ENCODE measurements at places on chromosomes 7 and 10.

- no peak for DNase-seq
Observed at GRCh38 chr10:60869652-60870415, 74.2 kb downstream of the RHOBTB1 start.

DNA sequence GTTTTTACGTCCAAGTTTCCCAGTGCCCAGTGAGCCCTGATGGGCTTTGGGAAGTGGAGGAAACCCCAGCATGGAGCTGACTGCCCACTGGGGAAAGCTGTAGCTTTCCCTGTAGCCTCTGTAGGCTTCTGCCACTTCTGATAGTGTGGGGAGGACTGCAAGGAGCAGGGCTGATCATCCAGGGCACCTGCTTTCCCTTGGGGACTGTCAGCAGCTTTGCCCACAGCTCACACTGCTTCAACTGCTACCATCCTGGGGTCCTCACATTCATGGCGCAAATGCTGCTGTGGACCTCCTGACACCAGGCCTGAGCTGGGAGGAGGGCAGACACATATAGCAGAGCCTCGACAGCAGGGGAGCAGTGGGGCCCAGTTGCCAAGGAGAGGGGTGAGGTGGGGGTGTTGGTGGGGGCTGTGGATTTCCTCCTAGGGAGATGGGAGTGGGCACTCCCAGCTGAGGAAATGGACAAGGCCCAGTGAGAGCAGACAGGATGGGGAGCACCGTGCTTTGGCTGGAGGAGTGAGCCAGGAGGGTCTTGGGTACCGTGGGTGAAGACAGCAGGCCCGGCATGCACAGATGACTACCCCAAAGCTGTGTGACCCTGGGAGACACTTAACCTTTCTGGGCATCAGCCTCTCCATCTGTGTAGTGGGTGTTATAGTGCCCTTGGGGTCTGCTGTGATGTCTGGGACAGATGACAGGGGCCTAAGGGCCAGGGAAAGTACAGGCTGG is 16.2 kb downstream of the RAMP3 start:
- no peak for DNase-seq

- no peak for DNase-seq
Observed at GRCh38 chr10:99926925-99927720, 82.6 kb downstream of the DNMBP start.

GRCh38 chr7:41139789-41140188 is 563.1 kb downstream of the INHBA start:
- no peak for DNase-seq

GRCh38 chr10:120431251-120431651 is 25.8 kb upstream of the PLPP4 start:
- no peak for DNase-seq

GRCh38 chr10:30413996-30414576 is 19.9 kb upstream of the MAP3K8 start:
- DNase-seq = no peak

DNA sequence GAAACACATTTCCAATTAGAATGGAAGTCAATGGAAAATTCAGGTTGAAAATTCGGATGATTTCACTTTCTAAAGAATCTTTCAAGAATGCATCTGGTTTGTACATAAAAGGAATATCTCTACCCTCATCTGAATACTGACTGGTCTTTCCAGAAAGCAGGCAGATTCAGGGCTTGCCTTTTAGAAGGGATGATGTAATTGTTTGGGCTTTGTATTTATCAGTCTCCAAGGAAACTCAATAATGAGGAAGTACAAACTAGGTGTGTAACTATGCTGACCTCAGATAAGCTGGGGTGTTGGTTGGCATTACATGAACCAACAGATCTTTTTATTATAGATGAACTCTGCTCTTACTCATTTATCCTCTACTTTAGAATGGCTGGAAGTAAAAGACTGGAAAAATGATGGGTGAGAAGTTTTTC is 24.1 kb downstream of the PDLIM1 start:
- no peak for DNase-seq

DNA sequence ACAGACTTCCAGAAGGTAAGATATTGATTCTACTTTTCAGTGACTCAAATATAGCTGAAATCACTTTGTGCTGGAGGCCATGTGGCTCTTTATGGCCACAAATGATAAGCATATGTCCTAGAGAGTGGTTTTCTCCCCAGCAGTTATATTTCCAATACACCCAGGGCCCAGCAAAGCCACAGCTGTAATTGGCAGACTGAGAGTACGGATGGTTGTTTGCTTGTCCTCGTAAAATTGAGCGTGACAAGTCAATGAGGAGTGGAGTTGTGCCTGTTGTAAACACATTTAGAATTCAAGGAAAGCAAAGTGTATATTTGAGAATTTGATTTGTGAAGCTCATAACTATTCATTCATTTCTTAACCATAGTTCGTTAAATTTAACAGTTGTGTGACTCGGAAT is 201.8 kb downstream of the LHFPL3 start:
- no peak for DNase-seq

GRCh38 chr7:20470726-20471125 is 140.0 kb downstream of the ITGB8 start:
- no peak for DNase-seq

- DNase-seq = no peak
Observed at GRCh38 chr7:88628363-88629085, 131.0 kb upstream of the ZNF804B start.

GRCh38 chr7:101315336-101315735 is 6.3 kb downstream of the IFT22 start:
- DNase-seq = no peak

DNA sequence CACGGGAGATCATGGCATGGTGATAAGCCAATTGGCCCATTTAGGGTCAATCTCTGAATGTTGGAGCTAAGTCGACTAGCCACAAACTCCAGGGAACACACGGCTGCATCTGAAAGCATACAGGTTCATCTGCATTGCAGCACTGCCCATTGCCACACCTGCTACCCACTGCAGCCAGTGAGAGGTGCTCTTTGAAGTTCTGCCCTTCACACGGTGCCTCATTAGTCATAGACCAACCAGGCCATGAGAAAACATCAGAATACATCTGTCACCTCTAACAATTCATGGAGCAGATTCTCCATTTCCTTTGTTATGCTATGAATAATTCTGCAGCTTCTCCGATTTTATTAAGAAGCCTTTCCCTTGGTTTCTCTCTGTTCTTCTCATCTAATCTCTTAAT is 65.7 kb upstream of the FAM204A start:
- no peak for DNase-seq

DNA sequence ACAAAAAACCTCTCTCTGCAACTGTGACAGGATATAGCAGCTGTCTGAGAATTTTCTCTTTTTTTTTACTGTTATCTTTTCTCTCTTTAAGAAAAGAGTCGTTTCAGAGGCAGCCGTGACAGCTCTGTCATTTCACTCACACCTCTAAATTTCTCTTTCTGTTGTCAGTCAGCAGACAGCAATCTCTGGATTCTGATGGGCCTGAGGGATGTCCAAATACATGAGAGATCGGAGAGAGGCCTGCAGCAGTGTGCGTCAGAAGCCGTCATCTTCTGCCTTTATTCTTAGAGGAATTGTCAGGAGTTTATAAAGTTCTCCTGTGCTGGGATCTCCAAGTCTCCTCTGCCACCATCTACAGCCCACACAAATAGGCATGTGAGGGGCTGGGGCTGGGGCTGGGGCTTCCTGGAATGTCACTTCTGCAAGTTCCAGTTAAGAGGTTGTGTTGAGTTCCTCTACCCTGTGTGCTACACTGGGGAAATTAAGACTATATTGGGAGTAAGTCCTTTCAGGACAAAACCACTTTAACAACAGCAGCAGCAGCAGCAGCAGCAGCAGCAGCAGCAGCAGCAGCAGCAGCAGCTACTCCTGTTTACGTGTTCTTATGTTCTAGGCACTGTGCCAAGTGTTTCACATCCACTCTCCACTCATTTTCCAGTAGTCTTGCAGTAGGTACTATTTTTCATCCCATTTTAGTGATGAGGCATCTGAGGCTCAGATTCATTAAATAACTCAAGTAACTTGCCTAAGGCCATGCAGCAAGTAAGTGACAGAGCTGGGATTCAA is 541.3 kb downstream of the LRMDA start:
- no peak for DNase-seq

DNA sequence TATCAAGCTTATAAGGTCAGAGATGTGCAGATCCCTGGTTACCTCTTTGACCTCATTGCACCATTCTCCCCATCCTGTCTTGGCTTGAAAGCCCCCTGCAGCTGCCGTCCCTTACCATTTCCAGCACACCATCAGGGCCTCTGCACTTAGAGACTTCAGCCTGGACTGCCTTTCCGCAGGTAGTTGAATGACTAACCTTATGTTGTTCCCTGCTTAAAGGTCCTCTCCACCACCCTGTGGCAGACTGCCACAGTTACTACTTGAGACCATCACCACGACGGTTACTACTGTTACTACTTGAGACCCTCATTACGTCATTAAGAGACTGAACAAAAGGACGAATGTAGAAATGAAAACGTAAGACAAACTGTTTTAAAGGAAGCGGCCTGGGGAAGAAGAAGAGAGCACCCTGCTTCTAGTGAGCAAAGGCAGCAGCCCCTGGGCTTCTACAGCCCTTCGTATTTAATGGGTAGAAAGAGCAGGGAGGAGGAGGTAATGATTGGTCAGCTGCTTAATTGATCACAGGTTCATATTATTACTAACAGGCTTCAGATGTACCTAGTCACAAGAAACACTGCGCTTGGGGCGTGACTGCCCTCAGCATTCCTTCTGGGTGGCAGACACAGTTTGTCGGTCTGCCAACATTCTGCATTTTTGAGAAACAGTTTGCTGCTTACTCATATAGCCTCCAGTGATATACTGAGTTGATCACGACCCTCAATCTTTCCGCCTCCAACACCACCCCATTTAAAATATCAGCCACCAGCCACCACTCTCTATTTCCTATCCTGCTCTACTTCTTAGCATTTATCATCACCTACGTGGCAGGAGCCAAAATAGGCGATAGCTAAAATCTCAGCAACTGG is 74.1 kb upstream of the PARD3 start:
- no peak for DNase-seq

GRCh38 chr7:30301751-30302150 is 17.4 kb downstream of the ZNRF2 start:
- no peak for DNase-seq

GRCh38 chr10:51083356-51083853 is 9.1 kb downstream of the PRKG1 start:
- no peak for DNase-seq

DNA sequence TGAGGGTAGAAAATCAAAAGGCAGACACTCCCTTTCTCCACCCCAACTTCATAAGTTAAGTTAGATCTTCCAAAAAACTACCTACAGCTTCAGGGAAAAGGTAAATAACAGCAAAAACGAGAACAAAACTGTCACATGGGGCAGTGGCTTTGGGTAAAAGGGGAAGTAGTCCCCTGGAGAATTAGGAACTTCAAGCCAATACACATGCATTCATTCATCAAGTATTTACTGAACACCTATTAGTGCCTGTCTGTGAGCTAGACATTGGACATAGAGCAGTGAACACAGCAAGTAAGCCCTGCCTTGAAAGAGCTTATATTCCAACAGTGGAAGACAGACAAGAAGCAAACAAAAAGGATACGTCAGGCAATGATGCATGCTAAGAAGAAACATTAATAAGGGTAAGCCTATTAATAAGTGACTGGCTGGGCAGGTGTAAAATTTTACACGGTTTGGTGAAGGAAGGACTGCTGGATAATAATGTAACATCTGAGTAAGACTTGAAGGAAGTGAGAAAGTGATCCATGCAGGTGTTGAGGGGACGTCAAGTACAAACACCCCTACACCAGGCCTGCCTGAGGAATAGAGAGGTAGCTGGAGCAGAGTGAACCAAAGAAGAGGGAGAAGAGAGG is 69.6 kb upstream of the RAPGEF5 start:
- DNase-seq = no peak

GRCh38 chr10:88196291-88196690 is 332.9 kb downstream of the PTEN start:
- no peak for DNase-seq

- DNase-seq = no peak
Observed at GRCh38 chr7:27960415-27960814, 220.2 kb downstream of the JAZF1 start.

- no peak for DNase-seq
Observed at GRCh38 chr10:14528450-14528849, 197.7 kb upstream of the FRMD4A start.

DNA sequence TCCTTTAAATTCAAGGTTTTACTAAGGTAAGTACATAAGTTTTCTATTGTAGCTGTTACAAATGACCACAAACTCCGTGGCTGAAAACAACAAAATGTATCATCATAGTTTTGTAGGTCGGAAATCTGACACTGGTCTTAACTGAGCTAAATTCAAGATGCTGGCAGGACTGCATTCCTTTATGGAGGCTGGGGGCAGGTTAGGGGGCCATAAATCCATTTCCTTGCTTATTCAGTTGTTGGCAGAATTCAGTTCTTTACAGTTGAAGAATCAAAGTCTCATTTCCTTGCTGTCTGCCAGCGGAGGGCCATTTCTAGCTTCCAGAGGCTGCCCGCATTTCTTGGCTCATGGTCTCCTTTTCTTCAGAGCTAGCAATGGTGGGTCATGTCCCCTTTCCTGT is 11.2 kb upstream of the PRR15 start:
- DNase-seq = no peak

DNA sequence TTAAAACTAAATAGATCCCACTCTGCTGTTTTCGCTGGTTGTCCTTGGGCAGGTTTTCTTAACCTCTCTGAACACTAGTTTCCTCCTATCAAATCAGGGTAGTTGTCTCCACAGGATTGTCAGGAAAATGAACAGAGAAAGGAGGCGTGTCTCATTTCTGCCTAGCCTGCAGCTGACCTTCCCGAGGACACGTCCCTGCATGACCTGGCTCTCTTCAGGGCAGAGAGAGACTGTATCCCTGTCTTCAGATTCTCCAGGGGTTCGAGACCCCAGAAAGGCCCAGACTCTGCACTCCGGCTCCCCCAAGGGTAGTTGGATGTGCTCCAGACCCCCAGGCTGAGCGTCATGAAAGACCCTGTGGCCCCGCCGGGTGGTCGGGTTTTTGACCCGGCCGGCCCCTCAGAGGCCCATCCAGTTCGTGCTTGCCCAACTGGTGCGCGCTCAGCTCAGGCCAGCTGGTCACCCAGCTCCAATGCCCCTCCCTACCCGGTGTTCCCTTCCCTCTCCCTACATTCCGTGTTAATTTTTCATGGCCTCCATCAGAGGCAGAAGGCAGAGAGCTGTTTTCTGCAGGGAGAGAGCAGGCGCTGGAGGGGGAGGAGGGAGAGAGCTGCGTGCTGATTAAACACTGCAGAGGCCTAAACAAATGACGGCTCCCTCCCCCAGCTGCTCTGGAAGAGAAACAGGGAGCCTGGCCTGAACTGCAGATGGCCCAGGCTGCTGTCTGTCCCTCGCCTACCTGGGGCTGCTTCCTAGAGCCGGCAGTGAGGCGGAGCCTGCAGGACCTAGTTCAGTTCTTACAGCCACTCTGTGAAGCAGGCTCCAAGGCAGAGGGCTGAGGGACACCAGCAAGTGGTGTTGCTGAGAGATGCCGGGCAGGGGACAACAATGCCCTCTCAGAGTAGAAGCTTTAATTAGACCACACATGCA is 86.2 kb upstream of the PPIF start:
- peak; percentile 66 for DNase-seq
